ENCODE measurements at places on chromosomes 12 and 14.
A peak's percentile ranks its signal among the peaks of the same experiment; 100 is the strongest.

DNA sequence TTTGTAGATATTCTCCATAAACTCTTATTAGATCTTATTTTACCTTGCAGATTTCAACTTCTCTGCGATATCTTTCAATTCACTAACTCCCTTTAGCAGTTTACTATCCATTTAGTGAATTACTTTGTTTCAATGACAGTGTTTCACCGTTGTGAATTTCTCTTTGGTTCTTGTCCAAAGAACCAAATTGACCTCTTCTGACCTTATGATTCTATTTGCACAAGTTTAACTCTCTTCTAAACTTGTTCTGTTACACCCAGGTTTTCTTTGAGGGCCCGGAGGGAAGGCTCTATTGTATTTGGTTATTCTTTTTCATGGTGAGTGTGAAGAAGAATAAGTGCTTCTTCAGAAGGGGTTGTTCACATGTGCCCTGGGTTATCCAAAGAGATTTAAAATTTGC lies 186.7 kb downstream of the MON2 start:
- no peak overlapping the region for H3K27ac ChIP-seq
- H3K36me3 ChIP-seq = no peaks in the 10 kb centered on the region
- no peak overlapping the region for H3K4me3 ChIP-seq
- no peak for DNase-seq

GRCh38 chr12:1533602-1534304 lies 60.6 kb downstream of the FBXL14 start:
- no peak overlapping the region for H3K27ac ChIP-seq
- DNase-seq = peak; percentile 60

DNA sequence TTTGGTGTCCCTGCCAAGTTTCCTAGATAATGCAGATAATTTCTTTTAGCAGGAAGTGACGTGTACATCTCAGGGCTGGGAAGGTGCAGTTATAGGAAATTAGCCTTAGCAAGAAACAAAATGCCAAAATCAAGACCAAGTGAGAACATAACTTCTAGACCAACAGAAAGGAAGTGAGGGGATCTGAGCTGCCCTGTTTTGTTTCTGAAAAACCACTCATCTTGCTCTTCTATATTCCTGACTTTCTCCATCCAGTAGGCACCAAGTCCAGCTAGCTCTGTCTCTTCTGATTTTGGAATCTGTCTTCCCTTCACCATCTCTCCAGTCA lies 23.9 kb upstream of the DUSP6 start:
- DNase-seq = no peak
- H3K36me3 ChIP-seq = peaks cover 13% of the 10 kb centered on the region
- H3K4me1 ChIP-seq = peaks cover 35% of the 10 kb centered on the region
- H3K27ac ChIP-seq = peak overlapping the region; percentile 57

- H3K27ac ChIP-seq = peak overlapping the region; percentile 99
- H3K27me3 ChIP-seq = no peaks in the 10 kb centered on the region
- peak overlapping the region; percentile 87 for H3K4me3 ChIP-seq
- DNase-seq = no peak
- H3K36me3 ChIP-seq = peaks cover 92% of the 10 kb centered on the region
Observed at GRCh38 chr14:99256483-99256874, 15.5 kb downstream of the BCL11B start.

- H3K27ac ChIP-seq = no peak overlapping the region
- H3K27me3 ChIP-seq = peaks cover 10% of the 10 kb centered on the region
- H3K4me3 ChIP-seq = no peak overlapping the region
- H3K4me1 ChIP-seq = no peaks in the 10 kb centered on the region
Observed at GRCh38 chr14:96257056-96257455, 1.0 kb downstream of the BDKRB1 start.

DNA sequence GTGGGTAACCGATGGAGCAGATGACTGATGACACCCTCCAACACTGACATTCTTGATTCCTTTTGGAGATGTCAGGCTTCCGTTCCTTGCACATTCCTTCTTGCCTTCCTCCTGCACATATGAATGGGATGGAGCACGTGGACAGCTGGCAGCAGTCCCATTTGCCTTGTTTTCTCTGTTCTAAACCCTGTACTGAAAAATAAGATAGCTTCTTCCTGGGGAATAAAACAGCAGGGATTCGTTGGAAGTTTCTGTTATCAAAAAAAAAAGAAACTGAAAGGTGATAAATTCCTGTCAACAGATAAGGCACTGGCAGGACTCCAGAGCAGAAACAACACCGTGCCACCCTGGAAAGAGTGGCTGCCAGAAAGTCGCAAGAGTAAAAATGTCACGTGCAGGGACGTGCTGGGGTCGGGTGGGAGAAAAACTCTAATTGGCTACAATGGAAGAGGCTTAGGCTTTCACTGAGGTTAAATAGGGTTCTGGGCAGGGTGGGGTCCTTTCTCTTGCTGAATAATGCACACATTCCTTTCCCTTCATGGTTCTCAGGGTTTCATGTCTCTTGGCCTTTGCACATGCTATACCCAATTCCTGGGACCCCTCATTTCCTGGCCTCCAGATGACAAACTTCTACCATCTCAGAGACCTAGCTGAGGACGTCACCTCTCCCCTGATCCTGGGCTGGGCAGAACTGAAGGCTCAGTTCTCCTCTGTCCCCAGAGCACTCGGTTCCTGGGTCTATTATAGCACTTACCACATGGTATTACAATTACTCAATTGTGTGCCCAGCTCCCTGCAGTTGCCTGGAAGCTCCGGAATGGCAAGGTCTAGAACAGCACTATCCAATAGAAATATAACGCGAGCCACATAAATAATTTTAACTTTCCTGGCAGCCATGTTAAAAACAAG lies 7.0 kb upstream of the NUAK1 start:
- H3K4me3 ChIP-seq = no peak overlapping the region
- H3K27ac ChIP-seq = no peak overlapping the region

DNA sequence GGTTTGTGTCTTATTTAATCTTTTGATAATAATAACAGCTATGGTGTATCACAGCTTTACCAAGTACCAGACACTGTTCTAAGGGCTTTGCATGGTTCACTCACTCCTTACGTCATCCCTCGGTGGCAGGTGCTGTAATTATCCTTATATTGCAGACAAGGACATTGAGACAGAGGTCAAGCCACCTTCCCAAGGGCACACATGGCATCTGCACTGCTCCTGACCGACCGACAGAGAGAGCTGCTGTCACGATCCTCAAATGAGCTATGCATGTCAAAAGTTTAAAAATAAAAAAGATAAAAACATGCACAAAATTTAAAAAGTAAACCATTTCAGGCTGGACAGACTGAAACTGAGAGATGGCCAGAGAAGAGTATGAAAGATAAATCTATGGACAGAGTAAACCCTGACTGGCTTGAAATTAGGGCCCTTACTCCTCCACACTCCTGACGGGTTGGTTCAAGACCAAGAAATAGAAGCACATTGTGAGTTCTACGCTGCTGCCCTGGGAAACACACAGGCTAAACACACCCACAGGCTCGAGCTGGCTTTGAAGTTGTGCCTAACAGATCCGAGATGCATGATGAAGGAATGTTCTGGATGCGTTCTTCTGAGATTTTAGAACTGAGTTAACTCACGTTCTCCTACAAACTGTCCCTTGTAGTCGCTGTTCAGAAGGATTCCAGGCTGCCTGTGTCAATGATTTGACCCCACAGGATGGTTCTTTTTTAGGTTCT lies 268.7 kb downstream of the ZFP36L1 start:
- H3K27ac ChIP-seq = no peak overlapping the region
- H3K4me1 ChIP-seq = peaks cover 6% of the 10 kb centered on the region
- DNase-seq = no peak
- H3K36me3 ChIP-seq = no peaks in the 10 kb centered on the region
- H3K27me3 ChIP-seq = no peaks in the 10 kb centered on the region
- no peak overlapping the region for H3K4me3 ChIP-seq

DNA sequence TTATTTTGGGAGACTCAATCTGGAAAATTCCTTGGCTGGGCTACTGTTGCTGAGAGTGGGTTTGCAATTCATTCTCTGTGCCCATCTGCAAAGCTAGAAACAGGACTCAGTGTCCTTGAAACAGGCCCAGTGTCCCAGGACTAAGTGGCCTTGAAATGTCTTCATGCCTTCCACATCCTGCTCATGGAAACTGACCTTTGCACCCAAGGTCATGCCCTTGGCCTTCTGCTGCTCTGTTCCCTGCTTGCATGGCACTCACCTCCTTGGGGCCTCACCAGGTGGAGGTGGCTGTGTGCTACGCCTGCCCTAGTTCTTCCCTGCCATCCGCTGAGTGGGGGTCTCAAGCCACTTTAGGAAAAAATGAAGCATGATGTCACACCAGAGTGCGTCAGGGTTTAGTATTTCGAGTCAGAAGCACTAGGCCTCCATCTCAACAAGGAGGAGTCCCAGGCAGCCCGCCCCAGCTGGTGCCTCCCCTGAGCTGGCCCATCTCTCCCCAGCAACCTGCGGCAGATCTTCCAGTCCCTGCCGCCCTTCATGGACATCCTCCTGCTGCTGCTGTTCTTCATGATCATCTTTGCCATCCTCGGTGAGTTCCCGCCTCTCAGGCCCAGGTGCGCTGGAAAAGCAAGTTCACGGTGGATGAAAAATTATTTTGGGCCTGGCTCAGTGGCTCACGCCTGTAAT lies 48.1 kb downstream of the TPCN1 start:
- no peak for DNase-seq
- H3K27ac ChIP-seq = no peak overlapping the region
- H3K4me3 ChIP-seq = no peak overlapping the region
- no peaks in the 10 kb centered on the region for H3K27me3 ChIP-seq
- peaks cover 13% of the 10 kb centered on the region for H3K4me1 ChIP-seq
- peaks cover 13% of the 10 kb centered on the region for H3K36me3 ChIP-seq

DNA sequence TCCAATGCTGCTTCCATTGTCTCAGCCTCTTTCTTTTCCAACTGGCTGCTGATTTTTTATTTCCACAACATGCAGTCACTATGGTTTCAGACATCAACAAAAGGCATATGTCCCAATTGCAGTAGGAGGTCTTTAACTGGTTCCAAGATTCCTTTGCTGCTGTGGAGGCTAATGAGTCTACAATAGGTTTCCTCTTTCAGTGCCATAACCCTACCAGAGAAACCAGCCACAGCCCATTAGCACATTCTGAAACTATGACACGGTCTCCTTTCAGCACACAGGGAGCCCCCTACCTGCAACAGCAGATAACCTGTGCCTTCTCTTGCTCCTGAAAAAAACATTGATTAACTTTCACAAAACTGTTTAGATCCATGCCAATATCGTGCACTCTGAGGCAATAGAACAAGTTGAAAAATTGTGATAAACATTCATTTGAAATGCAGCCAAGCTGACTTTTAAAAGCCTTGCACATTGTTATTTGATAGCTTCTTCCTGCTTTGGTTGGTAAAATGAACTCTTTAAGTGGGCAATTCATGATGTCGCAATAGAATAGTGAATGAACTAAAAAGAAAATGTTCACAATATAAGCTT lies 32.4 kb downstream of the PLEKHG7 start:
- peaks cover 2% of the 10 kb centered on the region for H3K4me1 ChIP-seq
- no peak overlapping the region for H3K4me3 ChIP-seq
- no peak overlapping the region for H3K27ac ChIP-seq
- DNase-seq = no peak

GRCh38 chr12:74370608-74371216 lies 166.9 kb upstream of the ATXN7L3B start:
- H3K4me3 ChIP-seq = no peak overlapping the region
- DNase-seq = no peak
- no peaks in the 10 kb centered on the region for H3K27me3 ChIP-seq
- no peaks in the 10 kb centered on the region for H3K36me3 ChIP-seq

GRCh38 chr12:93699271-93700145 lies 22.3 kb downstream of the CRADD start:
- no peak for DNase-seq
- H3K27ac ChIP-seq = no peak overlapping the region
- no peaks in the 10 kb centered on the region for H3K36me3 ChIP-seq
- H3K4me3 ChIP-seq = no peak overlapping the region

- H3K4me1 ChIP-seq = no peaks in the 10 kb centered on the region
- no peaks in the 10 kb centered on the region for H3K27me3 ChIP-seq
- no peak for DNase-seq
- H3K4me3 ChIP-seq = no peak overlapping the region
- no peak overlapping the region for H3K27ac ChIP-seq
Observed at GRCh38 chr14:33188880-33189279, 250.2 kb downstream of the NPAS3 start.

DNA sequence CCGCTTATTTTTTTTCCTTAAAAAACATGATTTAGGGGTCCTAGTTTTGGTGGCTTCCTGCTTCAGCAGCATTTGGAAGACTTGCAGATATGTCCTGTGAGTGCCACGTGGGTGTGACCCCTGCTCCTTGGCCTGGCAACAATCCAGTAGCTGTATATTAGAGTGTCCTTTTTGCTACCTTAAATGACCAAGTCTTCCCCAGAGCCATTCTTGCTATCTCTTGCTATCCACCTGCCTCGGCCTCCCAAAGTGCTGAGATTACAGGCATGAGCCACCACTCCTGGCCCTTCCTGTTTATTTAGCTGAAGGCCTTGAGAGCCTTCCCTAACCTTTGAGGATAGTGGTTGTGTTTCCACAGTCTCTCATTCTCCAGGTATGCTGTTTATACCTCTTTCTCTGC lies 17.0 kb downstream of the TPCN1 start:
- no peaks in the 10 kb centered on the region for H3K27me3 ChIP-seq
- H3K36me3 ChIP-seq = peaks cover 10% of the 10 kb centered on the region
- peaks cover 21% of the 10 kb centered on the region for H3K4me1 ChIP-seq
- H3K4me3 ChIP-seq = no peak overlapping the region
- H3K27ac ChIP-seq = no peak overlapping the region

GRCh38 chr12:92955997-92956663 lies 27.0 kb upstream of the EEA1 start:
- no peak overlapping the region for H3K27ac ChIP-seq
- no peaks in the 10 kb centered on the region for H3K4me1 ChIP-seq

DNA sequence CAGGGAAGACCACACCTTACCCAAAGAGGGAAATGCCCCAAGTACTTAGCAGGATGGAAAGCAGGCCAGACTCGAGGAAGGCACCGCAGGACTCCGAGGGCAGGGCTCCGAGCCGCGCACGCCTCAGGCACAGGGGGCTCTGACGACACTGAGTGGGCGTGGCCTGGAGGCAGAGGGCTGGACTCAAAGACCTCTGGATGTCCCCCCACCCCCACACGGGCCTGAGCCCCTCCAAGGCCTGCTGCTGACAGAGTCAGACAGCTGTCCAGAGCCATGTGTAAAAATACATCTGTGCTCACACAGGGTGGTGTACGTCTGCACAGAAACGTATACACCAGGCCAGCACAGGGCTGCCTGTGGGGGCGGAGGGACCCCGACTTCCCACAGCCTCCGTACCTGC lies 1.4 kb downstream of the AKT1 start:
- H3K27me3 ChIP-seq = peaks cover 6% of the 10 kb centered on the region
- peaks cover 48% of the 10 kb centered on the region for H3K4me1 ChIP-seq
- peak; percentile 45 for DNase-seq
- peaks cover 6% of the 10 kb centered on the region for H3K36me3 ChIP-seq

GRCh38 chr12:44835641-44836379 lies 40.3 kb downstream of the NELL2 start:
- peak overlapping the region; percentile 86 for H3K27ac ChIP-seq
- peak overlapping the region; percentile 19 for H3K4me3 ChIP-seq
- H3K36me3 ChIP-seq = peaks cover 11% of the 10 kb centered on the region
- peaks cover 81% of the 10 kb centered on the region for H3K4me1 ChIP-seq
- no peaks in the 10 kb centered on the region for H3K27me3 ChIP-seq

GRCh38 chr14:89348722-89349121 lies 68.3 kb downstream of the FOXN3 start:
- no peak for DNase-seq
- peaks cover 61% of the 10 kb centered on the region for H3K36me3 ChIP-seq
- H3K4me1 ChIP-seq = peaks cover 36% of the 10 kb centered on the region
- H3K4me3 ChIP-seq = no peak overlapping the region
- no peak overlapping the region for H3K27ac ChIP-seq

Data from activated CD4-positive, alpha-beta T cell treated with anti-CD3 and anti-CD28 coated beads, Interleukin-2, amount 10 ng/mL, durations not matched to agents 7 days and 5 days (primary cell).